ENCODE measurements at places on chromosomes 3 and 15.

DNA sequence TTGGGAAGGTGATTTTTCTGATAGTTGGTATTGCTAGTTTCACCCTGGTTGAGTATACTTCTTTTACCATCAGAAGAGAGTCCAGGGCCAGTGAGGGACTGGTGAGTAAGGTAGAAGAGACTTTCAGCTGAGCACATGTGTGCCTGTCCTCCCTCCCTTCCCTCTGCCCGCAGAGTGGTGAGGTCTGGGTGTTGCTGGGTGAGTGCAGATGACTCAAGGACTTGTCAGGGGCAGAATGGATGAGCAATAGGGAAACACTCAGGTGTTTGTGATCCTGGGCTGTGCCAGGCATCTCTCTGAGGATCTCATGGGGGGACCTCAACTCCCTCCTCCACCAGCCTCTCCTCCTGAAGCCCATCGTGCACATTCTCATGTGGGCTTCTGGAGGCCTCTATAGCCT lies 76.0 kb upstream of the GSK3B start:
- peak; percentile 92 for DNase-seq

DNA sequence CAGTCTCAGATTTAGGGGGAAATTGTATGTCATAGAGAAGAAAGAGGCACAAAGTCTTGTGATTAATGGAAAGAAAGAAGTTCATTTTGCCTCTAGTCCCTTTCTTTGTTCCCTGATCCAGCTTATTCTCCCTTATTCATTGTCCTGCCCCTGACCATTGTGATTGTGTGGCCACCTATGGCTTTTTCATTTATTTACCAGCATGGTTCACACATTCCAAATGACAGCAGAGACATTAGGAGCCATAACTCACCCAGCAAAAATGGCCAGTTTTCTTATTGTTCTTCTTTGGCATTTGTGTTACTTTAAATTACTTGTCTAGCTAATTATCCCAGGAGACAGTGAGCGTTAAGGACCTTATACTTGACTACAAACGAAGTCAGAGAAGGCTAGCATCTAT lies 36.3 kb upstream of the SGO1 start:
- DNase-seq, result no peak

DNA sequence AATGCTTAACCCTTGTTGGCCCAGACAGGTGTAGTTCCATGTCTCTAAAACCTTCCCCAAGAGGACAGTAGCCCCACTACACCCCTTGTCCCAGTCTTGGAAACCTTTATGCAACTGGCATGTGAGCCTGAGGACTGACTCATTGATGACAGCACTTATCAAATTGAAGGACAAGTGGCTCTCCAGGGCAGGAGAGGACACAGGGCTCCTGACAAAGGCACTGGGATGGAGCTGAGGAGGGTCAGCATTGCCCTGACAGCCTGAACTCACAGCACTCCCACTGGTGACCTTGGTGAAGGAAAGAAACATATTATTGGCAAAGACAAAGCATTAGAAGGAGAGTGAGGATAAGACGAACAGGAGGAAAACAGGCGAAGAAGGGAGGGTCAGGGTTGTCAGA lies 139.9 kb downstream of the EPHB1 start:
- no peak for DNase-seq

GRCh38 chr3:47464588-47464987 lies 11.2 kb downstream of the SCAP start:
- no peak for DNase-seq

DNA sequence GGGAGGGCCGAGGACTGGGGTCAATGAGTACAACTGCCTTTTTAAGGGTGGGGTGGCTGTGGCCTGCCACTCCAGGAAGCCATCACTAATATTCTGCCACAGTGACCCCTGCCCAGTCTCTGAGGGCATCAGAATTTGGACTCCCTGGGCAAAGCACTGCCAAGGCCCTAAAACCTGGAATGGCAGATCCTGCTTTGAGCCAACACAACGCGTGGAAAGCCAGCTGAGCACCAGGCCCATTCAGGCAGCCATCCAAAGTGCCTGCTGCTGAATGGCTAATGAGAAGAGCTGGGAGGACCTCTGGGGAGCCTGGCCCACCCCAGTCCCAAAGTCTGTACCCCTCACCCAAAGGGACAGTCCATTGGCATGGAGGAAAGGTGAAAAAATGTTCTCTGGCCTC lies 5.0 kb downstream of the TWF2 start:
- no peak for DNase-seq

- no peak for DNase-seq
Observed at GRCh38 chr3:156820692-156821080, 5.5 kb upstream of the LEKR1 start.

DNA sequence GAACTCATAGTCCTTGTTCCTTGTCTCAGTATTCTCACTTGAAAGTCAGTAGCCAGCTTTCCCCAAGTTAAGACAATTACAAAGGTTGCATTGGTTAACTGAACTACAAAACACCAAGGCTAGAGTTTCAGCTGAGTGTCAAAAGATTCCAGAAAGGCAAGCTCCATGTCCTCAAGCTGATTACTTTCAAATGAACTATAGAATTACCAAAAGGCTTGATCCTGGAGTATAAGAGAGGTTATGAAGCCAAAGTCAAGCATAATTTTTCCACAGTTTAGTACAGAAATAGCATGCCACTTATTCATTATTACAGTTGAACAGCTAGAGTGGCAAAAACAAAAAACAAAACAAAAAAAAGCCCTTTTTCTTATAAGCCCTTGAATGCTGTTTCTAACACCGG lies 51.9 kb downstream of the ZBTB20 start:
- DNase-seq, result no peak

GRCh38 chr3:143145906-143146305 lies 26.3 kb downstream of the CHST2 start:
- no peak for DNase-seq

DNA sequence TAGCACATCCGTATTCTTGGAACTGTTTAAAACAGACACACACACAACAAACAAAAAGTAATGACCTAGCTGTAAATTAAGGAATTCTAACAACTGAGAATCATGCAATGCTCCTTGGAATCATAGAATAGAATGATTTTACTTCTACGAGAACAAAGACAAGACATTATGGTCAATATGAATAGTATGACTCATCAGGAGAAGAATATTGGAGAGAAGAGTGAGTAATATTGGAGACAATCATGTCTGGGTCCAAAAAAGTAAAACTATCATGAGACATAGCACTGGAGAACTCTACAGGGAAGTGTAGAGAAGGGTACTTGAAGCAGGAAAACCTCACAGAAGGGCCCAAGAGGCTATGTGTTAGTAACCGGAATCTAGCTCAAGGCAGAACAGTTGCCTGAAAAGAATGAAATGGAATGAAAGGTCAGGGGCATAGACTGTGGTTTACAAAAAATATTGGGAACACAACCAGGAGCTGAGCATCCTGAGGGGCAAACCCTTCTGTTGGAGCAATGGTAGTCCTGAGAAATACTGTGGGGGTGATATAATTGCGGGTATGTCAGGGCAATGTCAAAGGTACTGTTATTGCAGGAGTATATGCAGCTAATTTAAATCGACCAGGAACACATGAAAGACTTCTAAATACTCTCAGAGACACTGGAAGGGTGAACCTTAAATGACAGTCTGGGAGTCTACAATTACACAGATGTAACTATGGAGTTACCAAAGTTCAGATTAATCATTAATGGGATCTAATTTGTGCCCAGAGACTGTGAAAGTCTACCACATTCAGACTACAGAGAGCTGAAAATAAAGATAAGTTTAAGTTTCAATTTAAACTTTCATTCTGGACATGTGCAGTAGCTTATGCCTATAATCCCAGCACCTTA lies 201.2 kb downstream of the BCHE start:
- DNase-seq, result no peak

- no peak for DNase-seq
Observed at GRCh38 chr3:112366522-112366921, 33.6 kb downstream of the CD200 start.

DNA sequence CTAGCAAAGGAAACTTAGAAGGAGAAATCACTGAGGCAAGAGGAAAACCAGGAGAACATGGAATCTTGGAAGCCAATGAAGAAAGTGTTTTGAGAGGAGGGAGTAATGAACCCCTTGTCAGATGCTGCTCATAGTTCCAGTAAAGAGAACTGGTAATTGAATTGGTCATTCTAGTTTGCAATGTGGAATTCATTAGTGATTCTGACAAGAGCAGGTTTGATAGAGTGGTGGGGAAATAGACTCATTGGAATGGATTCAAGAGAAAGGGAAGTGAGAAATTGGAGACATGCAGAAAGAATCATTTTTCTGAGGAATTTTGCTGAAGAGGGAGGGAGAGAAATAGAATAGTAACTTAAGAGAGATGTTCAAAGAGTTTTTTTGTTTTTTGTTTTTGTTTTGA lies 21.0 kb downstream of the GLCE start:
- no peak for DNase-seq

- peak; percentile 15 for DNase-seq
Observed at GRCh38 chr15:75198560-75199356, 2.9 kb upstream of the C15orf39 start.

- DNase-seq, result no peak
Observed at GRCh38 chr3:157581371-157581770, 78.2 kb upstream of the VEPH1 start.

DNA sequence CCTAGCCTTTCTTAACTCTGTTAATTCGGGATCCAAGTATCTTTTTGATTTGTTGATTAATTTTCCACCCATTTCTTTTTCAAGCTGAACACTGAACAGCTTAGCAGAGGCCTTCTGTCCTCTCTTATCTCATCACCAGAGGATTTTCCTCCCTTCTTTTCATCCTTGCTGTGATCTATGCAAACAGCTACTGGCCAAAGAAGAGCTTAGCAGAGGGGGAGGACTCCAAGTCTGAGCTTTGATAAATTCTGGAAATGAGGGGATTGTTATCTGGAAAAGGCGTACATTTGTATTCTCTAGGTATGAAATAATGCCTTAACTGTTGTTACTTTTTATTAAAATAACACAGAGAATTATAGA lies 13.4 kb downstream of the DZIP3 start:
- no peak for DNase-seq

GRCh38 chr15:29012097-29012496 lies 126.3 kb downstream of the APBA2 start:
- no peak for DNase-seq

DNA sequence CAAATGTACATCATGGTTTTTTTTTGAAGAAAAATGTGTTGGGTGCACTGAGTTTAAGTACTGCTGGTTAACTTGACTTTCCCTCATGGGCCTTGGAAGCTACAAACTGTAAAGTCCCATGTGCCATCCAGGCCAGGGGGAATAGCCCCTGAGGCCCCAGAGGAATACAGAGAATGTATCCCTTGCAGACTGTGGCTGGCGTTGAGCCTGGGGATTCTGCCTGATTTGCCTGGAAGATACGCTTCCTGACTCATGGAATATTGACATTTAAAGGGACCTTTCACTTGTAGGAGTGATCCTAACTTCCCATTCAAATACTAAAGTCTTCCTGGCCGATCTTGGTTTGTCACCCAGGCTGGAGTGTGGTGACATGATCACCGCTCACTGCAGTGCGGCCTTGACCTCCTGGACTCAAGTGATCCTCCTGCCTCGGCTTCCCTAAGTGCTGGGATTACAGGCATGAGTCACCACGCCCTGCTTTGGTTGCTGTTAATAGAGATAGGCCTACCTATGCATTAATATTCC lies 42.0 kb downstream of the ADAMTSL3 start:
- no peak for DNase-seq

DNA sequence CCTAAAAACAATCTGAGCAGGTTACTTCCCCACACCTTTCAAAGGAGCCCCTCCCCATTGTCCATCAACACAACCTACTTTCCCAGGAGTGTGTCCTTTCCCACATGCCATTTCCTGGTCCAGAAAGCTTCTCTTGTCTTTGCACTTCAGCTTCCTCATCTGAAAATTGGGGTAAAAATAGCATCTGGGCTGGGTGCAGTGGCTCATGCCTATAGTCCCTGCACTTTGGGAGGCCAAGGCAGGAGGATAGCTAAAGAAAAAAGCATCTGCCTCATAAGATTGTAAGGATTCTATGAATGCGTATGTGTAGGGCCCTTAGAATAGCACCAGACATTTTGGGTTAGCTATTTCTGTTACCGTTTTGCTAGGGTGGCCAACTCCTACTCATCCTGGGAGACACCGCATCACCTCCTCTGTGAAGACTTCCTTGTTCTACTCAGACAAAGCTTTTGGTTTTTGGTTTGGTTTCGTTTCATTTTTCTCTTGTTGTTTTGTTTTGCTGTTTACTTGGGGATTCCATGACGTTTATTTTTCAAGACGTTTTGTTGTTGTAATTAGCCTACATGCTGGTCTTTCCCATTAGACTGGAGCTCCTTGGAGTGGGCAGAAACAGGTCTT lies 224.4 kb upstream of the TLE3 start:
- DNase-seq, result no peak

DNA sequence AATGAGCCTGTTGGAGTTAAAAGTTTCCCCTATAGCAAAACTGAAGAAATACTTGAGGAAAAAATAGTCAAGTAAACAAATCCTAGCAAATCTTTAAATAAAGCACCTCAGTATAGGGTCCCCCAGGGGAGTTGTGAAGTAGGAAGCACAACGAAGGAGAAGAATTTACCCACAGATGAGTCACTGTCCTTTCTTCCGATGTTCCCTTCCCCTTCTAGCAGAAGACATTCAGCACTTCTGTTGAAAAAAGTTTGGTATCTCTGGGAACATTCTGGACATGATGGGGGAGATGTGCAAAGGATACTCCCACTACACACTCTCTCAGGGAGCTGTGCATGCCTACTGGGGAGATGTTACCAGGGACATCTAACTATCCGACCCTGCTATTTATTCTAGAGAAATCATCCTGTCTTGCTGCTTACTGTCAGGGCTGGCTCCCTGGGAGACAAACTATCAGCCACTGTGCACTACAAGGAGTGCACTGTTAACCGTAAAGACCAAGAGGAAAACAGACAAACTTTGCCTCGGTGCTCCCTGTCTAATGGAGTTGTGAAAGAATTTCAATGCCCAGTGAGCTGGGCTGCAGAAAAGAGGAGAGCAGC lies 93.8 kb downstream of the RFTN1 start:
- DNase-seq, result no peak

DNA sequence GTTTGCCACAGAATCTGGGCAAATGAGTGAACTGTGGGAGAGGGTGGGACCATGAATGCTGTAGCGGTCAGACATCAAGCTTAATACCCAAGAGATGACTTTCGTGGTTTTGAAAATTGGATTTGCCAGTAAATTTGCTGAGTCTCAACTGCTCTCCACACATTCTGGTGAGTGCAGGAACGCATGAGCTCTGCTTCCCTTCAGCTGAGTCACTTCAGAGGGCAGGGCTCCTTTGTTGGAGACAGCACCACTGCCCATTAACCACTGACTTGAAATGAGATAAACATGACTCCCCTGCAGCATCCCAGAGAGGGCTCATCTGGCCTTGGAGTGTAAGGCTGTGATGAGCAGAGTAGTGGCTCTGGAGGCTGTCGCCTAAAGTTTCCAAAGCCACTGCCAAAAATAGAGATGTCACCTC lies 22.6 kb downstream of the RARRES1 start:
- no peak for DNase-seq

- DNase-seq, result no peak
Observed at GRCh38 chr15:90863987-90864386, 4.4 kb upstream of the FURIN start.
